Stimulated activated CD4-positive, alpha-beta T cell treated with anti-CD3 and anti-CD28 coated beads, Interleukin-1b, Interleukin-23, amount 100 ng/mL, for 1 hour (primary cell): ENCODE measurements at places on chromosomes 2 and 18.

DNA sequence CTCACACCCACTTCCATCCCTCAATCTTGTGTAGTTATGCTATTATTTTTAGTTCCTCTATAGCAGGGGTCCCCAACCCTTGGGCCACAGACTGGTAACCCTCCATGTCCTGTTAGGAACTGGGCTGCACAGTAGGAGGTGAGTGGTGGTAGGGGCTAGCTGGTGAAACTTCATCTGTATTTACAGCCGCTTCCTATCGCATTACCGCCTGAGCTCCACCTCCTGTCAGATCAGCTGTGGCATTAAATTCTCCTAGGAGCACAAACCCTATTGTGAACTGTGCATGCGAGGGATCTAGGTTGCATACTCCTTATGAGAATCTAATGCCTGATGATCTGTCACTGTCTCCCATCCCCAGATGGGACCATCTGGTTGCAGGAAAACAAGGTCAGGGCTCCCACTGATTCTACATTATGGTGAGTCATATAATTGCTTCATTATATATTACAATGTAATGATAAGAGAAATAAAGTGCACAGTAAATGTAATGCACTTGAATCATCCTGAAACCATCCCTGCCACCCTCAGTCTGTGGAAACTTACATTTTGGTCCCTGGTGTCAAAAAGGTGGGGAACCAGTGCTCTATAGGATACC lies 1.6 kb upstream of the RAB11FIP5 start:
- no peak for DNase-seq

DNA sequence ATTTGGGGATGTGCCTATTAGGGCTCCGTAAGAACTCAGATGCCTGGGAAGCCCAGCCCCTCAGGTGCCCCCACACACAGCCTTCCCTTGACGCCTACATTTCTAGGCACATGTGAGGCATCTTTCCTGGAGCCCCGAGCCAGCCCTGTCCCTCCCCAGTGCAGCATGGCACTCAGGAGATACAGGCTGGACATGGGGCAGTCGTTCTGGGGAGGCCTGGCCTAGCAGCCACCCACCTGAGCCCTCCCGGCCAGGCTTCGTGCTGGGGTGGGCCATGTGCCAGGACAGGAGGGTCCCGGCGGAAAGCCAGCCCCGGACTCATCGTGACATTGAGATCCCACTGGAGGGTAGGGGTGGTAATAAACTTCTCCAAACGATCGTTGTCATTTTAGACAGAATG lies 15.2 kb downstream of the BOK start:
- DNase-seq: no peak

- DNase-seq: no peak
Observed at GRCh38 chr2:98127229-98127989, 40.4 kb downstream of the VWA3B start.

GRCh38 chr2:122319539-122320132 lies 564.2 kb downstream of the TSN start:
- no peak for DNase-seq

GRCh38 chr2:183126635-183127034 lies 2.4 kb downstream of the NUP35 start:
- DNase-seq: no peak

- DNase-seq: no peak
Observed at GRCh38 chr2:191686066-191686465, 8.1 kb downstream of the NABP1 start.

- no peak for DNase-seq
Observed at GRCh38 chr2:71156573-71156972, 26.1 kb downstream of the MPHOSPH10 start.
